Kidney tubule cell (primary cell): ENCODE measurements at places on chromosomes 5 and 9.

DNA sequence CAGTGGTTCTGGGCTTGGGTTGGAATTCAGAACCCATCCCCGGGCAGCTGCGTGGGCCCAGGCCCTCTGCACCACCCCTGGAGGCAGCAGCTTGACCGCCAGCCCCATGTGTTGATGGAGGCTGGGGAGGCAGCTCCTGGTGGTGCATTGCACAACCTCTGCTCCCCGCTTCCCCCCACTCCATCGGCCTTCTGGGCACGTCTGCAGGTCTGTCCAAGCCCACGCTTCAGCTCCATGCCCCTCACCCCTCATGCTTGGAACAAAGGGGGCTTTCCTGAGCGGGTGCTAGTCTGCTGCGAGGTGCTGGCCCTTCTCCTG is 1.4 kb downstream of the NCS1 start:
- DNase-seq = no peak

- no peak for DNase-seq
Measured at GRCh38 chr9:122355336-122355875, 15.4 kb upstream of the PTGS1 start.

GRCh38 chr9:5529683-5530221 is 19.4 kb downstream of the PDCD1LG2 start:
- DNase-seq = peak; percentile 88

GRCh38 chr5:172730981-172731679 is 39.9 kb downstream of the DUSP1 start:
- DNase-seq = peak; percentile 92

- peak; percentile 74 for DNase-seq
Measured at GRCh38 chr5:10556289-10556807, 7.5 kb upstream of the ANKRD33B start.

- no peak for DNase-seq
Measured at GRCh38 chr9:122819791-122820489, 8.4 kb downstream of the PDCL start.

DNA sequence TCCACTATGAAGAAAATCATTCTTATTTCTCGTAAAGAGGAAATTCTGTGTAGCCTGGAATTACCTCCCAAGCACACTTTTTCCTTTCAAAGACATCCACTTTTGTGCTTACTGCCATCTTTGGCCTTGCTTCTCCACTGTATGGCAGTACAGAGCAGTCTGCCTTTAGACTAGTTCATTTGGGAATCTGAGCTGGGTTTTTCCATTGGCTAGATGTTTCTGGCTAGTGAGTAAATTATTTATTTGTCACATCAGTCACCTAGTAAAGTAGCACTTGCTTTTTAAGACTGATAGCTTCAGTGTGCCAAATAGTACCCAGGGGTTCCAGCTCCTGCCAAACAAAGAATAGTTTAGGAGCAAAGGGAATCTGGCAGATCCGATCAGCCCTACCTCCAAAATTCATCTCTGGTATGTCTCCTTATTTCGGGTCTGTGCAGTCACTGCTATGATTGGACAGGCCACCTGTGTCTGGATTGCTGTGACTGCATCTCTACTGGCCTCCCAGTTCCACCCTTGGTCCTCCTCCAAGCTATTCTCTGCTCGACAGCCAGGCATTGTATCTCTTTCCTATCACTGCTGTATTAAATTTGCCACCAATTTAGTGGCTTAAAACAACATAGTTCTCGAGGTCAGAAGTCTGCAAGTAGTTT is 97.6 kb downstream of the NUDT12 start:
- peak; percentile 13 for DNase-seq

DNA sequence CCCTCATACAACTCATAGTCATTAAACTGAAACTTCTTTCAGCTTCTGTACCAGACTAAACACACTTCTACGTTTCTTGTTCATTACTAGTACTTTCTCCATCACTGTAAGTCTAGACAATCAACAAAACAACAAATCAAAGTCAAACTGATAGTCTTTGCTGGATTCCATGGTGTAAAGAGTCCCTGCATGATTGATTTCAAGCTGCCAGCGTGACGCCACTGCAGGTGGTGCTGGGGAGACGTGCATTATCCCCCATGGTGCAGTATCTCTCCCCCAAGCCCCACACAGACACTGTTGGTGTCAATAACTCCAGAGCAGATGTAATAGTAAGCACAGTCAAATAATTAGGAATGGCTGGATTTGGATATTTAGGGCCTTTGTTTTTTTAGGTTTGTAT is 10.7 kb upstream of the SLC2A8 start:
- no peak for DNase-seq

DNA sequence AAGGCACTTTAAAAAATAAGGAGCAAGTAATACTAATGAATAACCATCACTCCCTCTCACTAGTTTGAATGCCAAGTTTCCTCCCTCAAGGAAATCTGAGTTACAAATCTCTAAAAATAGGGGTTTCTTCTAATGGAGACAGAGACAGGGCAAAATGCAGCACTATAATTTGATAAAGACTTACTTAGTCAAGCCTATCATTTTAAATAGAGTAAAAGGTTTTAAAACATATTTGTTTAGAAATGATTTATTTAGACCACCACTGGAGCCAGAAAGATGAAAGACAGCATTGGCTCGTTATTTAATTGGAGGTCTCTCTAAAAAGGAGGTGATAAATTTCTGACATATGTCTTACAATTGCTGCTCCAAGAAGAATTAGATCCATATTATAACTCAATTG is 228.7 kb downstream of the TLE1 start:
- no peak for DNase-seq

- DNase-seq = no peak
Measured at GRCh38 chr5:76547242-76547890, 75.8 kb downstream of the F2RL2 start.

DNA sequence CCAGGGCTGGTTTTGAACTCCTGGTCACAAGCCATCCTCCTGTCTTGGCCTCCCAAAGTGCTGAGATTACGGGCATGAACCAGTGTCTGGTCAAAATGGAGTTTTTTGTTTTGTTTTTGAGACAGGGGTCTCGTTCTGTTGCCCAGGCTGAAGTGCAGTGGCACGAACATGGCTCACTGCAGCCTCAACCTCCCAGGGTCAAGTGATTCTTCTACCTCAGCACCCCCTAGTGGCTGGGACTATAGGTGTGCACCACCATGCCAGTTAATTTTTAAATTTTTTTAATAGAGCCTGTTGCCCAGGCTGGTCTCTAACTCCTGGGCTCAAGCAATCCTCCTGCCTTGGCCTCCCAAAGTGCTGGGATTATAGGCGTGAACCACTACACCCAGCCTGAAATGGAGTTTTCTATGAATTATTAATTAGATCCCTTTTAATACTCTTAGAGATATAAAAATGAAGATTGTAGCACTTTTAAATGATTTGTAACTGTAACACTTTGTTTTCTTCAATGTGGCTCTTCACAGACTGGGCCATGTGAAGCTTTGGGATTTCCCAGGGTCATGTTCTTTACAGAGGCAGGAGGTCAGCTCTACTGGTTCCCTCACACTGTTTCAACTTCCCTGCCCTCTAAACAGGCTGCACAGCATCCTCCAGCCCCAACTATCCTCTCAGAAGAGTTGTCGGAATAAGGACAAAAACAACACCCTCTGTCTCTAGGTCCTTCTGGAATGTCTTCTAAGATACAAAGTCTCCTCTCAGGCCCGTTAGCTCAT is 32.7 kb upstream of the SPARC start:
- DNase-seq = peak; percentile 44

DNA sequence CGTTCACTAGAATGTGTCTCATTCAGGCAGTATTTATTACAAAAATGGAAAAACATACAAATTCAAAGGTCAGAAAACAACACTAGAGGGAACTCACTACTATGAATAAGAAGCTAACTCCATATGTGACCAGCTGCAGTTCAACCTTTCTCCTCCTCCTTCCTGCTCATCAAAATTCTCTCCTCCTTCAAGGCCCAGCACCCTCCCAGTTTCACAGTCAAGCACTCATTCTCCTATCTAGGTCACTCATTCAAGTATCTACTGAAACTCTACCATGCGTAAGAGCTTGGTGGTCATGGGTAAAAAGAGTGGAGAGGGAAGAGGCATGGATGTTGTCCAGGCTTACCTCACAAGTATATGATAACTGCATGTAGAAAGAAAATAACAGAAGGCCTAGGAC is 27.7 kb downstream of the ECPAS start:
- peak; percentile 53 for DNase-seq

DNA sequence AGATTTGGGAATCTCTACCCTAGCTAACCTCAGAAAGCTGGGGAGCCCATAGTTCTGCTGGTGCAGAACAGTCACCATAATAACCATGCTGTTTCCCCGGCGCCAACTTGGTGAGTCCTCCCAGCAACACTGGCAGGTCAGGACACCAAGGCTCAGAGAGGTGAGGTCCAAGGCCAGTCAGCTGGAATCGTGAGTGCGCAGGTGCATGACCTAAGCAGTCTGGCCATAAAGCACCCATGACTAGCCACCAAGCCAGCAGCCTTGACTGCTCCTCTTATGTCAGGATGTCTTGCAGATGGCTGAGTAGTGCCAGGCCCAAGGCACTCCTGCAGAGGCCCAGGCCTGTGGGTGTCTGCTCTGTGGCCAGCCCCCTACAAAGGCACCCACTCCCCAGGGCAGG is 2.6 kb downstream of the RNF44 start:
- peak; percentile 70 for DNase-seq

- peak; percentile 24 for DNase-seq
Measured at GRCh38 chr5:149358294-149358651, 427 bp downstream of the PCYOX1L start.

DNA sequence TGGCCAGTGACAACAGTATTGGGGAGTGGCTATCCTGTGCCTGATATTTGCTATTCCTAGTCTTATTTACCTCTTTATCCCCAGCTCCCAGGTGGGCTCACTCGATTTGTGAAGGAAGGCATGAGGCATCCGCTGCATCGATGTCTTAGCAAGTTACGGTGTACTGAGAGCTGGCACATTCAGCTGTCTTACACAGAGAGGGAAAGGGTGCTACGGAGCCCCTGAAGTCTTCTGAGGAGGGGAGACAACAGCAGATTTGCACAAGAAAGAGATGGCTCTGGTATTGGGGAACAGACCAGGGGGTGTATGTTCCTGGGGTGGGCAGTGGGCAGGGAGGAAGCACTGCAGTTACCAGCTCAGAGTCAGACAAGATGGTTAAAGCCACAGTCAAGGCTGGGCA is 172.6 kb downstream of the FGF18 start:
- no peak for DNase-seq

- no peak for DNase-seq
Measured at GRCh38 chr9:131441441-131441840, 47.6 kb downstream of the PRRC2B start.

GRCh38 chr5:146515473-146516150 is 378 bp downstream of the GPR151 start:
- no peak for DNase-seq

DNA sequence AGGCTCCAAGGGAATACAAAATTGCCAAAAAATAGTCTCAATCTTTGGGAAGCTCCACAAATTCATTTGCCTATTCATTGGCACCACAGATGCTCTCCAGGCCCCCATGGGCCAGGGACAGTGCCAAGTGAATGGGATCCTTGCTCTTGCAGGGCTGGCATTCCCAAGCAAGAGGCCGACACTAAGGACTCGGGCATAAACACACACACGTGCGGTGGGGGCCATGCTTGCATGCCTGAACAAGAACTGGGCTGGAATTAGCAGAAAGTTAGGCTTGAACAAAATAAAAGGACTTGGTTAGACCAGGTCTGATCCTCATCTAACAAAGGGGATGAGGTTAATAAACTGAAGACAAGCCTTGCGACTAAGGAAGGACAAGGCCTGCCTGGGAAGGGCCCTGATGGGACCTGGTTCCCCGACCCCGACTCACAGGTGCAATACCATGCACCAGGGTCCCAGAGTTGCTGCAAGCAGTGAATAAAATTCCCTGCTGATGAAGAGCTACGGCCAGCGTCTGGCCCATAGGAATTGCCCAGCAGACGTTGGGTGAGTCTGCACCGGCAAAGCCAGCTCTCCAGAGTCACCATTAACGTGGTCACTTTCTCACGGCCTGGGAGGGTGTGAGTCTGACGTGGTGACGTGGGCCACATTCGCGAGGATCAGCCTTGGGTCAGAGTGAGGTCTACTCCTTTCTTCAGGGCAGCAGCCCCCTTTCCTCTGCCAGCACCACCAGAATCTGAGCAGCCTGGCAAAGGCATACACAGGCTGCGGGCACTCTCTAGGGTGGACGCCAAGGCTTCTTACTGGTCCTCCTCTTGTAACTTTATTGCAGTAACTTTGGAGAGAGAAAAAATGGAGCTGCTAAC is 77.4 kb upstream of the FCN1 start:
- DNase-seq = no peak

DNA sequence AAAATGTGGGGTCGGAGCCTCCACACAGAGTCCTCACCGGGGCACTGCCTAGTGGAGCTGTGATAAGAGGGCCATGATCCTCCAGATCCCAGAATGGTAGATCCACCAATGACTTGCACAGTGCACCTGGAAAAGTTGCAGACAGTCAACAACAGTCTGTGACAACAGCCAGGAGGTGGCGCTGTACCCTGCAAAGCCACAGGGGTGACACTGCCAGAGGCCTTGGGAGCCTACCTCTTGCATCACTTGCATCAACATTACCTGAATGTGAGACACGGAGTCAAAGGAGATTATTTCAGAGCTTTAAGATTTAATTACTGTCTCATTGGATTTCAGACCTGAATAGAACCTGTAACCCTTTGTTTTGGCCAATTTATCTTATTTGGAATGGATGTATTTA is 614.1 kb upstream of the CDH9 start:
- no peak for DNase-seq

DNA sequence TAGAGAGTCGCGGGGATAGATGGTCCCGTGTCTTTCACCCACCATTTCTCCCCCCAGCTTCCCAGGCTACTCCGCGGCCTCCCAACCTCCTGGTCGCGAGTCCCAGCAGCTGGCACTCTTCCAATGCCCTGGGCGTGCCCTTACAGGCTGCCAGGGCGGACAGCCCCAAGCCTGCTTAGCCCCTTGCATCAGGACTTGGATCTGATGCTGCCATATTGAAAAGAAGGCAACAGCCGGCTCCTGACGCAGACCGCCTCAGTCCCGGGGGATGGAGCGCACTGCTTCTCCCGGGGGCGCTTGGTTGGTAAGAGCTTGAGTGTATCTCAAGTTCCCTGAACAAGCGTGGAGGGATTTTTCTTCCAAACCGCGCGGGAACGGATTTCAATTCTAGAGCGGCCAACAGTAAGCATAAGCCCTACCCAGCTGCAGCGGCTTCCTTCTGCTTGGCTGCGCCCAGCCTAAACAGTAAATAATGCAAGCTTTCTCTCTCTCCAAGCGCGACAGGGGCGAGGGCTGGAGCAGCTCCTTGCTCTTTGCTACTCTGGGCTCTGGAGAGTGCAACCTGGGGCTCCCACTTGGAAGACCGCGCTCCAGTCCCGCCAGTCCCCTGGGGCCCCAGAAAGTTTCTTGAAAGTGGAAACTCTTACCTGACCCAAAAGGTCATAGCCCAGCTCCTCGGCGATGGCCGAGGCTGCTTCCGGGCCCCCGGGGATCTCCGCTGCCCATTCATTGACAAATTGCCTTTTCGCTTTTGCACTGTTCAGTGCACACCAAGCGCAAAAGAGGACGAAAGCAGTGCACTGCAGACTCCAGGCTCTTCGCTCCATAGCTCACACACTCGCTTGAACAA is 607 bp downstream of the PCSK1 start:
- no peak for DNase-seq
